HFF-Myc (cell line): ENCODE measurements at places on chromosomes 7 and 10.

- DNase-seq: no peak
Observed at GRCh38 chr10:30047924-30048531, 11.4 kb downstream of the JCAD start.

GRCh38 chr7:156638443-156639077 is 2.0 kb upstream of the RNF32 start:
- DNase-seq: no peak

GRCh38 chr10:102970562-102971340 is 52.7 kb downstream of the CNNM2 start:
- DNase-seq: no peak

DNA sequence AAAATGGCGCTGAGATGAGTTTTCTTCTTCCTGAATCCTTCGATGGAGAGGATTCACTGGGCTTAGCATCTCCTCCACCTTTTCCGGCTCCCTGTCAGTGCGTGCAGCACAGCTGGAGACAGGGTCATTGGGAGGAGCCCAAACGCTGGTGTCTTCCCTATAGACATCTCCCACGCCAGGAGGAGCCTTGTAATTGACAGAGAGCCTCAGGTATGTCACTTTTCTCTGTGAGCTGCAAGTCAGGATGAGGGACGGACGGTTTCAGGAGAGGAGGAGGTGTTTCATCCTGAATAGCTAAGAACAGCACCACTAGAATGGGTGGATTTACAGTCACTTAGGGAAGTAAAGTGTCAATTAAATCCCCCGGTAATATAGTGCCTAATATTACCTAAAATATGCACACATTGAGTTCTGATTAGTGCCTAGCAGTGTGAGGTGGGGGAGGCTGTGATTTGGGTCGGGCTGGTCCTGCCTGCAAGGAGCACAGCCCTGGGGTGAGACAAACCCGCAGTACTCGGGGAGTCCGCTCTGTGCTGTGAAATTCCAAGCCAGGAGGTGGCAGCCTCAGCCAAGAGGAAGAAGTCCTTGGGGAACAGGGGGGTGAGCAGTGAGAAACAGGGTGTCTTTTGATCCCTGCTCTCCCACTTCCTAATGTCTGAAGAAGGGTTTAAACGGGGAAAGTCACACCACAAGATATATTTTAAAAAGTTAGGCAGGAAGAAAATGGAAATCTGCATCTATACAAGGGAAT is 28.2 kb downstream of the IL15RA start:
- DNase-seq: no peak

- no peak for DNase-seq
Observed at GRCh38 chr7:25628446-25628845, 400.2 kb upstream of the NPVF start.

DNA sequence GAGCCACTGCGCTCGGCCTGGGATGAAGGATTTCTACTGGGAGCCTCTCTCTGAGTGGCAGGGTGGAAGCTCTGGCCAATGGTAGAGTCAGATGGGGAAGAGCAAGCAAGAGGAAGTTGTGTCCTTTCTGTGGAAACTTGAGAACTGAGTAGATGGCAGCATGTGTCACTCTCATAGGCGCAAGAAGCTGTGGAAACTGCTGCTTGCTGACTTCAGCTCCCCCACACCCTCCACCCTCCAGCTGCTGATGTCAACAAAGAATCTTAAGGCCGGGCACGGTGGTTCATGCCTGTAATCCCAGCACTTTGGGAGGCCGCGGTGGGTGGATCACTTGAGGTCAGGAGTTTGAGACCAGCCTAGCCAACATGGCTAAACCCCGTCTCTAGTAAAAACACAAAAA is 39.8 kb upstream of the SRGN start:
- DNase-seq: no peak

DNA sequence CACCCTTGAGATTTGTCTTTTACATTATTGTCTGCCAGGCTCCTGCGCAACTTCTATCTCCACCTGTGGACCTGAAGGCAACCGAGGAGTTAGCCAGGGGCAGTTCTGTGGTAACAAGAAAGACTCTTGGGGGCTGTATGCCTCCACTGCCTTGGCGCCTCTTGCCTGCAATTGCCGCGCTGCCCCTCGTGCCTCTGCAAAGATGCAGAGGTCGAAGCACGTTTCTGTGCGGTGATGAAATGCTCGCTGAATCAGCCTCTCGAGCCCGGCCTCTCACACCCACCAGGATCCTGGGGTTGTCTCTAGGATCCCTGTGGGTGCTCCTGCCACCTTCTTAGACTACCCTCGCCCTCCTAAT is 486 bp upstream of the LHFPL3 start:
- DNase-seq: no peak

DNA sequence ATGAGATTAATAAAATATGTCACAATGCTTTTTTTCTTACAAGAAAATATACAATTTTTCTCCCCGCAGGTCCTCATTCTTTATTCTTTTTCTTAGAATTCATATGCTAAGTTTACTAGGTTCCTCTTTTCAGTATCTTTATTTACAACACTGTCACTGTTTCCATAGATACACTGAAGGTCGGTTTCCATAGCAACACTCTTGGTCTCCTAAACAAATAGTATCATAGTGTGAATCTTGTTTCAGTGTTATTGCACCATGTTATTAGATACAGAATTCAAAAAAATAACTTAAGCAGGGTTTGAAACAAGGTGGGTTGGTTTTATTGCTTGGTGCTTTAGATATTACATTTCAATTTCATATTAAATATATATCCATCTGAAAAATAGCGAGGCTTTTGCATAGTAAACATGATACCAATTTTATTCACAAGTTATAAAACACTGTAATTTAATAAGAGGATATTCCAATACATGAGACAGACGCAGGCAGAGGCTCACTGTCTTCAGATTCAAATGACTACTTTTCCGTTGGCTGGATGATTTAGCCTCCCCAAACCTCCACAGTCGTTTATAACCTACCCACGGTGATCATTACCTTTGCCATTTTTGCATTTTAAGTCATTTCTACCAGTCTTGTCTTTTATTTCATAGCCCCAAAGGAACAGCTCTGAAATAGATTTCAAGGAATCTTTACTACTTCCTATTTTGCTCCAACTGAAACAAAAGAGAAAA is 88.9 kb upstream of the KLF6 start:
- DNase-seq: no peak

DNA sequence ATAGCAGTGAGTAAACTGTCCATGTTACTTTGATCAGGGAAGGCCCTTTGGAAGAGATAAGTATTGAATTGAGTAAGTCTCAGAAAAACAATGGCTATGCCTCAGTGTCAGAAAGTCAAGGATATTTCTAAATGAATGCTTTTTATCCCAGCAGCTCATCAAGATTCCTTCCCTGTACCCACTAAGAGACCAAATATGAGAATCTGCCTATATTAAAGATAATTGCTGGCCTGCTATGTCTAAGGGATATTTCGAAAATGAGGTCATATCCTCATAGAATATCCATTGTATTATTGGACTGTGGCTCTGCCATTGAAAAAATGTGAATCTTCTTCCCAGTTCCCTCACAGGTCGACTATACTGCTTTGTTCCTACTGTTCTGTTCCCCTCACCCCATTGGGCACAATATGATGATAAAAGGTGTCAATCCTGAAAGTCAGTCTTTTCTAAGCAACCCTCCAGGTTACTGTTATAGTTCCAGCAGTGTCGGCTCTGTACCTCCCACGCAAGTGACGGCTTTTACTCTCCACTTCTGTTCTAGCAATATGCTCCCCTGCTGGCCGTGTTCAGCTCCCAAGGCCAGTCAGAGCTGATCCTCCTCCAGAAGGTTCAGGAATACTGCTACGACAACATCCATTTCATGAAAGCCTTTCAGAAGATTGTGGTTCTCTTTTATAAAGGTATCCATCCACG is 51.7 kb downstream of the BZW2 start:
- no peak for DNase-seq

DNA sequence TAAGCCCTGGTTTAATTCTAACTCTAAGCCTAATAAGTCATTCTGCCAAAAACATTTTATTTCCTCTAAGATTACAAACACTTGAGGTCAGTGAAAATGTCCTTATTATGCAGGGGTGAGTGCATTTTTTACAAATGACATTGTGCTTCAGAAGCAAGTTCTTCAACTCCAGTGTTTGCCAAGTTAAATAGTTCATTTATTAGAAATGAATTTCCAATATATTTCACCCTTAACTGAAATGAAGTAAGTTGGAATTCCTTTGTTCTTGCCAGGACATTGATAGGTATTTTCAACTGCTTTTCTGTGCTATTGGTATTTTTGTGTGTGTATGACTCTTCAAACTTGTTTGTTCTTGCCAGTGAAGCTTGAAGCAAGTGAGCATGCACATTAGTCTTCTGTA is 89.5 kb upstream of the CCDC6 start:
- DNase-seq: no peak

DNA sequence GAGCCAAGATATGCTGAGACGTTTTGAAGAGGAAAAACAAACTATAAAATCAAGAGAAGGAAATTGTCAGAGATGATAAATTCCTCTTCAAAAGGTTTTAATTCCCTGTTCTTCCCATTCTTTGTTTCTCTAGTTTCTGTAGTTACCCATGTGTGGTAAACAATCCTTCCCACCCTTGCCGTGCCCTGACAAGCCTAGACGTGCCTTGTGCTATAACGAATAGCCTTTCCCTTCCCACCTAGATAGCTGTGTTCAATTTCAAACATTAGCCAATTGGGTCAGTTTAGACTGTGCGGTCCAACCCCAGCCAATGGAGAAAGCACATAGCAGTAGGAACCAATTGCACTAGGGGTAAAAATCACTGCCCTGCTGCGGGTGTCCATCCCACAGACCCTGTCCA is 138.1 kb downstream of the RALA start:
- no peak for DNase-seq

GRCh38 chr10:83603708-83604107 is 535.6 kb upstream of the GHITM start:
- DNase-seq: no peak

- DNase-seq: no peak
Observed at GRCh38 chr7:133064082-133064820, 17.6 kb downstream of the CHCHD3 start.

- no peak for DNase-seq
Observed at GRCh38 chr7:17948526-17949238, 8.4 kb upstream of the SNX13 start.

- DNase-seq: no peak
Observed at GRCh38 chr10:103479135-103479534, at the start of gene CALHM3. Gene CALHM3 (minus strand): TSS chr10:103479240. CDS start chr10:103479032, 208 bp downstream.

DNA sequence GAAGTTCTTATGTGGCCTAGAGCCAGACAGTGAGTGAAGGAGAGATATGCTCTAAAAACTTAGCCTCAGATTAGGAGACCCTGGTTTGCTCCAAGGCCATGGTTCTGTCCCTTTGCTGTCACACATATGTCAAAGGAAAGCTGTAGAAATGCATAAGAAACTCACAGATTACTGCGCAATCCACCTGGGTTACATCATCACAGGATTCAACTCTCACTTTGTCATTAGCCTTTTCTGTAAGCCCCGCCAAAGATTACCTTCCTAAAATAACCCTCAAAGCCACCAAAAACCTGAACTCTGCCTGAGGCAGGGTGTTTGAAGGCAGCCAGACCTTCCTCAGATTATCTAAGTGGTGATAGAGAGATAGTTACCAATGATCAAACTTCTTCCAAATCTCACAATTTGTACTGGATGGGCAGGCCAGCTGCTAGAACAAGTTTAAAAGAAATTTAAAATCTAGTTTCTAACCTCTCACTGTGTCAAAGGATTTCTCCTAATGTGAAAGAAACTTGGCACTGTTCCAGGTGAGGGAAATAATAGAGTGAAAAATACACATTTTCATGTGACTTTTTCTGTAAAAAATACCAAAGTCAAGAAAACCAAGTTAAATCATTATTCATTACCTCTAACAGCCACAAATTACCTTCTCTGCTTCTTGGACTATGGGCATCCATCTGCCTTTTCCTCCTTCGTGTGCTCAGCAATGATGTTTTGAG is 567.2 kb downstream of the SUGCT start:
- no peak for DNase-seq
